ENCODE measurements at places on chromosomes 7 and 10.

DNA sequence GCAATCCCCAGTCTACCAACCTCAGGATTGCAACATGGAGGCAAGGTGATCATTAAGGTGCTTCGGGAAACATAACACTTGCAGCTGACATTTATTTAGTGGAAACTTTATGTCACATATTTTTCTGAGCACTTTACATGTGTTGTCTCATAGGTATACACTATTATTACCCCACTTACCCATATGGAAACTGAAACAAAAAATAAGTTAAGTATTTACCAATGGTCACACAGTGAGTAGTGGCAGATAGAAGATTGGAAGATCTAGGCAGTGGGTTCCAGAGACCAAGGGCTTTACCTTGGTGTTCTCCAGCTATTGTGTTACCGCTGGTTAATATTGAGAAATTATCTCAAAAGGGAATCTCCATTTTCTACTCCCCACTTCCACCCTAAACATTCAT, 1279.1 kb upstream of the SORCS1 start:
- no peak for DNase-seq

GRCh38 chr10:76021398-76021797, 590.0 kb downstream of the LRMDA start:
- no peak for DNase-seq

DNA sequence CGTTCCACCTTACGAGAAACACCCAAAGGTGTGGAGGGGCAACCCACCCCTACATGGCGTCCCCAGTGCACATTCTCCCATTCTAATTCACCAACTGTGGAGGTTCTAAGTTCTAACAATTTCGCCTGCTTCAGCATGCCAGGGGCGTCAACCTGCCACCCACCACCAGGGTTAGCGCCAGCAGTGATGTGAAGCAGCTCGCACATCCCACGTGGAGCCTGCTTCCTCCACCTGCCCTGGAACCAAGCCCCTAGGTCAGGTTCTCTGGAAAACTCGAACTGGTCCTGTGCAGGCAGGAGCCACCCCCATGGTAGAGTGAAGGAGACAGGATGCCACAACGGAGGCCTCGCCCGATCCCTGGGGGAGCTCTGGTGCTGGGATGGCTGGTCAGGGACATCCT, 33.3 kb upstream of the FXYD4 start:
- no peak for DNase-seq

- DNase-seq = no peak
Observed at GRCh38 chr7:137574812-137575211, 231.3 kb upstream of the PTN start.

DNA sequence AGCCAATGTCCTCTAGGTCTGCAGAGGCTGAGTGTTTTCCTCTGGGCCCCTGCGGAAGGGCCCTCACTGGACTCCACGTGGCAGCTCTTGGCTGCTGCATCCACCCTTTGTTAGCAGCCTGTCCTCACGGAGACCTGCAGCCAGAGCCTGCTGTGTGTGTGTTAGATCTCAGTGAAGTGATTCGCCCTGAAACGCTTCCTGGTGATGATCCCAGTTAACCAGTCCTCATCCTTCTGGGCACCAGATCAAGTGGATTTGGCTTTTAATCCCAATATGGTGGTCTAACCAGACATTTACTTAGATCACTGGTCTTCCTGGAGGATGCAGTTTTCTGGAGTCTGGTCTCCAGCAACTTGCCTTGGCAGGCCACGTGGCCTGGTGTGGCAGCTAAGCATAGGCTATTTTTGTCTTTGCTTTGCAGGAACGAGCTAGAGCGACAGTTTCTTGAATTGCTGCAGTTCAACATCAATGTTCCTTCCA, 39.5 kb upstream of the GJD4 start:
- DNase-seq = no peak

All from COR-L47 (cell line).